ENCODE measurements at places on chromosomes 4 and X. TPM values are rescaled to one million over a fixed set of nuclear protein-coding genes. Genes with fewer than 3 reads are reported as not detected.

MAGEB5 gene
- not detected for polyA plus RNA-seq

TEX11 gene
- polyA plus RNA-seq = not detected

PCSK1N gene
- 28.0 TPM for polyA plus RNA-seq

ATP6AP1 gene
- 84.7 TPM for polyA plus RNA-seq

C1QTNF7 gene
- 0.07 TPM for polyA plus RNA-seq

PRRG3 gene
- polyA plus RNA-seq = not detected

ADH1A gene
- polyA plus RNA-seq = not detected

TRMT44 gene
- 13.0 TPM for polyA plus RNA-seq

PAGE4 gene
- polyA plus RNA-seq = not detected

OCIAD2 gene
- polyA plus RNA-seq = 261 TPM

MSN gene
- polyA plus RNA-seq = 518 TPM

GRCh38 chr4:107996949-107997788 lies 7.5 kb downstream of the HADH start:
- H3K4me3 ChIP-seq = no peak overlapping the region
- peaks cover 36% of the 10 kb centered on the region for H3K36me3 ChIP-seq
- peaks cover 49% of the 10 kb centered on the region for H3K4me1 ChIP-seq
- DNase-seq = no peak
- peak overlapping the region; percentile 17 for H3K27ac ChIP-seq
- no peaks in the 10 kb centered on the region for H3K27me3 ChIP-seq

- no peak for DNase-seq
- no peaks in the 10 kb centered on the region for H3K27me3 ChIP-seq
- peaks cover 12% of the 10 kb centered on the region for H3K4me1 ChIP-seq
Measured at GRCh38 chr4:94338681-94339351, 3.8 kb downstream of the HPGDS start.

- DNase-seq = no peak
- H3K27ac ChIP-seq = peak overlapping the region; percentile 94
- no peaks in the 10 kb centered on the region for H3K27me3 ChIP-seq
- H3K4me3 ChIP-seq = peak overlapping the region; percentile 86
- H3K4me1 ChIP-seq = peaks cover 44% of the 10 kb centered on the region
Measured at GRCh38 chrX:155070038-155070437, 898 bp downstream of the CMC4 start.

DNA sequence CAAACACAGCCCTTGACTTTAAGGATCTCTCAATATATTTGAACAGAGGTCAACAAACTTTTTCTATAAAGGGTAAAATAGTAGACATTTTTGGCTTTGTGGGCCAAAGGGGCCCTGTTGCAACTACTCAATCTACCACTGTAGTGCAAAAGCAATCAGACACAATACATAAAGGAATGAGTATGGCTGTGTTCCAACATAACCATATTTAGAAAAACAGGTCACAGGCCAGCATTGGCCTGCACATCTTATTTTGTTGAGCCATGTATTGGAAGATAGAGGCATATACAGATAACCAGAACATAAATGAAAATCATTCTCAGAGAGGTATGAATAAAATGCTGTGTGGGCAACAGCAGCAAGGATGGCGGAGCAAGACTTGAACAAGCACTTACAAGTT lies 49.8 kb downstream of the MID1 start:
- H3K27ac ChIP-seq = no peak overlapping the region
- no peak overlapping the region for H3K4me3 ChIP-seq
- H3K27me3 ChIP-seq = peaks cover 2% of the 10 kb centered on the region
- H3K4me1 ChIP-seq = no peaks in the 10 kb centered on the region
- no peaks in the 10 kb centered on the region for H3K36me3 ChIP-seq
- no peak for DNase-seq

GRCh38 chrX:49059681-49060085 lies 884 bp downstream of the CCDC120 start:
- peak overlapping the region; percentile 47 for H3K27ac ChIP-seq
- peaks cover 13% of the 10 kb centered on the region for H3K4me1 ChIP-seq
- no peak overlapping the region for H3K4me3 ChIP-seq
- DNase-seq = no peak
- H3K27me3 ChIP-seq = no peaks in the 10 kb centered on the region

GRCh38 chrX:103877571-103877970 lies 45.5 kb upstream of the RAB9B start:
- H3K4me1 ChIP-seq = no peaks in the 10 kb centered on the region
- no peak overlapping the region for H3K4me3 ChIP-seq
- no peaks in the 10 kb centered on the region for H3K36me3 ChIP-seq

DNA sequence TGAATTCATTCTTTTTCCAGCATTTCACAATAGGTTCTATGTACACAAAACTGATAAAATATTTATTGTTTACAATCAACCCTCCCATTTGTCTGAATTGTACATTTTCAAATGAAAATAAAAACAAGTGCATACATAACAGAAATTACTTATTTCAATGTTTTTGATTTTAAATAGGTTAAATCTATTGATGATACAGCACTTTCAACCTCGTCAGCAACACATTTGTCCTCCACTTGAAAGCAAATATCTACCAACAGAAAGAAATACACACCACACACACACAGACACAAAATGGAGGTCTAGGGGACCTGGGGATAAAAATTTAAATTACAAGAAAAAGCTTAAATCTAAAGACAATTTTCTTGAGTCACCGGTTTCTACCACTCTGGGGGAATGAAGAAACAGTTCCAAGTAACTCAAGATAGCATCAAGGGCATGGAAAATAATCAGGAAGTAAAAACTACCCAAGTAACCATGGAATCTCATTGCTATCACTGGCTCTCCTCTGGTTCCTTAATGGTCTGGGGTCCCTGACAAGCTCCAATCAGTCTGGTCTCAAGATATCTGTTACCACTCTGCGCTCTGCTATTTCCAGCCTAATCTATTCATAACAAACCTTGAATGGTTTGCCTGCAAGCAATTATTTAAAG lies 27.6 kb downstream of the ANKRD17 start:
- H3K36me3 ChIP-seq = peaks cover 25% of the 10 kb centered on the region
- H3K27me3 ChIP-seq = no peaks in the 10 kb centered on the region
- no peak for DNase-seq
- peaks cover 20% of the 10 kb centered on the region for H3K4me1 ChIP-seq
- H3K27ac ChIP-seq = peak overlapping the region; percentile 24
- no peak overlapping the region for H3K4me3 ChIP-seq

- no peaks in the 10 kb centered on the region for H3K4me1 ChIP-seq
- H3K27me3 ChIP-seq = no peaks in the 10 kb centered on the region
- no peaks in the 10 kb centered on the region for H3K36me3 ChIP-seq
Measured at GRCh38 chr4:24266951-24267722, 317.2 kb downstream of the DHX15 start.

GRCh38 chr4:32985256-32985655 lies 2265.1 kb downstream of the PCDH7 start:
- no peaks in the 10 kb centered on the region for H3K27me3 ChIP-seq
- H3K4me3 ChIP-seq = no peak overlapping the region
- H3K27ac ChIP-seq = no peak overlapping the region
- no peak for DNase-seq
- no peaks in the 10 kb centered on the region for H3K4me1 ChIP-seq

GRCh38 chr4:47839259-47839658 lies 1.4 kb upstream of the CORIN start:
- peaks cover 30% of the 10 kb centered on the region for H3K4me1 ChIP-seq
- no peak overlapping the region for H3K4me3 ChIP-seq
- no peak overlapping the region for H3K27ac ChIP-seq

- no peak for DNase-seq
- H3K4me1 ChIP-seq = peaks cover 6% of the 10 kb centered on the region
- no peak overlapping the region for H3K27ac ChIP-seq
- H3K27me3 ChIP-seq = no peaks in the 10 kb centered on the region
- H3K4me3 ChIP-seq = no peak overlapping the region
Measured at GRCh38 chrX:71212536-71212935, 10.5 kb upstream of the GJB1 start.

DNA sequence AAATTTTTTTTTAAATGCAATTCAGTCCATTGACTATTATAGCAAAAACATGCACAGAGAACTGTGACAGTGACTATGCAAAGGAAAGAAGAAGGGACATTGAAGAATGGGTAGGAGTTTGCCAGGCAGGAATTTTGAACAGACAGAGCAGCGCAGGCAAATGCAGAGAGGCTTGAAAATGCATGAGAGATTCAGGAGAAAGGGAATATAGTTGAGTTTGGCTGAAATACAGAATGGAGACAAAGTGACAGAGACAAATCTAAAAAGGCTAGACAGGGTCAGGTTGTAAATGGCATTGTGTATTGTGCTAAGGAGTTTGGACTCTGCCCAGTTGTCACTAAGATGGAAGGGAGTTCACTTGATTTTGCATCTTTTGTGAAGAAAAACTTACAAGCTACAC lies 42.4 kb upstream of the IL21 start:
- no peaks in the 10 kb centered on the region for H3K27me3 ChIP-seq
- no peak overlapping the region for H3K4me3 ChIP-seq
- no peak overlapping the region for H3K27ac ChIP-seq
- H3K4me1 ChIP-seq = no peaks in the 10 kb centered on the region
- no peak for DNase-seq

- DNase-seq = no peak
- no peaks in the 10 kb centered on the region for H3K4me1 ChIP-seq
- no peak overlapping the region for H3K4me3 ChIP-seq
- H3K36me3 ChIP-seq = no peaks in the 10 kb centered on the region
- H3K27me3 ChIP-seq = no peaks in the 10 kb centered on the region
Measured at GRCh38 chrX:72634331-72634730, 61.7 kb upstream of the HDAC8 start.

DNA sequence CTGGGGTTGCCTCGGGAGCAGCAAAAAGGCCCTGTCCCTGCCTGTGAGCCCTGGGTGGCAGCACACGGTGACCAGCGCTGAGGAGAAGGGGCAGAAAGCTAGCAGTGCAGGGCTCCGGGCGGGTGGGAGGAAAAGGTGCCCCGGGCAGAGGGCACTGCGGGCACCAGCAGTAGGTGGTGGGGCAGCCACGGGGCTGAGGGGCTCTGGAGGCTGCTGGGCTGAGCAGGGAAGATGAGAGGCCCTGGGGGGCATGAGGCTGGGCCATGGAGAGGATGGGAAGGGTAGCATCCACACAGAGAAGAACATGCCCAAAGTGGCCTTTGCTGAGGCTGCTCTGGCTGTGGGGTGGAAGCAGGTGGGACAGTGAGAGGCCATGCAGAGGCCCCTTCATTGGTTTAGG lies 67.5 kb upstream of the NKX1-1 start:
- no peaks in the 10 kb centered on the region for H3K36me3 ChIP-seq
- no peak for DNase-seq
- H3K4me1 ChIP-seq = no peaks in the 10 kb centered on the region
- H3K27ac ChIP-seq = no peak overlapping the region
- H3K27me3 ChIP-seq = peaks cover 13% of the 10 kb centered on the region
- H3K4me3 ChIP-seq = no peak overlapping the region

- H3K27me3 ChIP-seq = peaks cover 2% of the 10 kb centered on the region
- no peaks in the 10 kb centered on the region for H3K36me3 ChIP-seq
- no peak overlapping the region for H3K27ac ChIP-seq
- H3K4me3 ChIP-seq = no peak overlapping the region
- no peak for DNase-seq
Measured at GRCh38 chrX:12779534-12779933, 11.7 kb upstream of the PRPS2 start.

DNA sequence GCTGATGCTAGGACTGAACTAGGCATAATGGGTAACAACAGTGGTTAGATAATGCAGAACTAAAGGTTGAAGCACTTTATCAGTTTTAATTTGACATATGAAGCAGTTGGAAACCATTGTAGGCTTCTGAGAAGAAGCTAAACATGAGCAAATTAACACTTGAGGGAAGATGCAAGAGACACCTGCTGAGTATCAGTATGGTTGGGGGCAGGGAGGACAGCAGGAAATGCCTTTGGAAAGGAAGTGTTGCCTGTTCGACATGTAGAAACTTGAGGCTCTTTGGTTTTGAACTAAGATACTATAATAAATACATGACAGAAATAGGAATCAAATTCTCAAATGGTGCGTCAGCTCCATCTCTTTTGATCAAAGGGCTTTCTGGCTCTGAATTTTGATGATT lies 115.6 kb downstream of the FHIP1A start:
- H3K27me3 ChIP-seq = no peaks in the 10 kb centered on the region
- H3K4me1 ChIP-seq = peaks cover 3% of the 10 kb centered on the region
- DNase-seq = no peak
- no peak overlapping the region for H3K4me3 ChIP-seq
- H3K36me3 ChIP-seq = no peaks in the 10 kb centered on the region

DNA sequence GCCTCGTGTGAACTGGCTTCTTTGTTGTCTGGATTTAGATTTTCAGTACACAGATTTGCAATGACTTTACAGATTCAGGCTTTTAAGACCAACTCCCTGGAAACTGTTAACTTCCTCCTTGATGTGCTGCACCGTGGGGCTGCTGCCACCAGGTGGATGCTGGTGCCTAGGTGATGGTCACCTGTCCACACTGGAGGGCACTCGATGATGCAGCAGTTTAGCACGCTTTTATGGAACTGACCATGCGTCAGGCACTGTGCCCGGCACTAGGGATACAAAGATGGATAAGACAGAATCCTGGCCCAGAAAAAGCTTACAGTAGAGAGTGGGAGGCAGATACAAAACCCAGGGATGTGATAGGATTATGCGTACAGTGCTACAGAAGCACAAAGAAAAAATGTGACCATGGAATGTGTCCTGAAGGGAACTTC lies 180.7 kb downstream of the CEP135 start:
- H3K27me3 ChIP-seq = peaks cover 8% of the 10 kb centered on the region
- DNase-seq = no peak
- no peak overlapping the region for H3K4me3 ChIP-seq
- H3K4me1 ChIP-seq = no peaks in the 10 kb centered on the region
- no peaks in the 10 kb centered on the region for H3K36me3 ChIP-seq

DNA sequence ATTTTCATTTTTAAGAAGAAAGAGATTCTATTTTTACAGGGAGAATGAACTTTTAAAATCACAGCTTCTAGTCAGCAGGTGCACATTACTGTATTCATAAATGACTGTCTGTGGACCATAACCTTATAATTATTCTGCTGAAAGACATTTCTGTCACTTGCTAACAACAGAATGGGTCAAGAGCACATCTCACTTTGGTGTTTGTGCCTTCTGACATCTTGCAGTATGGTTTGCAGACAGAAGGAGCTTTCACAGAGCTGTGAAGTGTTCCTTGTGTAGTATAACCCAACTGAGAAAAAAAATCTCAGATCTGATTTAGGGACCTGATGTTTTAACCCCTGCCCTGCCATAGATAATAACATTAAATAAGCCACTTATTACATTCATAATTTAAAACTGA lies 131.4 kb upstream of the CTSO start:
- no peak for DNase-seq
- no peak overlapping the region for H3K27ac ChIP-seq
- peaks cover 2% of the 10 kb centered on the region for H3K27me3 ChIP-seq
- H3K4me1 ChIP-seq = no peaks in the 10 kb centered on the region
- no peak overlapping the region for H3K4me3 ChIP-seq

DNA sequence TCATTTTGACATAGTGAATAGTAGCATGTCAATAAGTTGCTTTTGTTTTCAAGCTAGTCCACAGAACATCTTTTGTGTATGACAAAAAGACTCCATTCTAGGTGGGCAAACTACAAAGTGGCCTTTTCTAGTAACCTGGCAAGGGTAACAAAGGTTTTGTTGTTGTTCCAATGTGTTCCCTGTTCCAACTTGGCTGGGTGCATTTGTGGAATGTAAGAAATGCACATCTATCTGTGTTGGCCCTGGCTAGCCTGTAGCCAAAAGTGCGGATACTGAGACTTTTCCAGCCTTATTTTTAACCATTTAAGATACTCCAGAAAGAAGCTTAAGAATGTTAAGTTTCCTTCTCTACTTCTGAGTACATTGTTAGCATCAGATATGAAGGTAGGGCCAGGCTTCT lies 118.7 kb upstream of the CHRDL1 start:
- H3K36me3 ChIP-seq = no peaks in the 10 kb centered on the region
- H3K27me3 ChIP-seq = no peaks in the 10 kb centered on the region
- DNase-seq = no peak
- no peak overlapping the region for H3K27ac ChIP-seq
- H3K4me3 ChIP-seq = no peak overlapping the region
